ENCODE measurements at places on chromosomes 13 and 19.

GRCh38 chr13:31012655-31013024, 80.2 kb downstream of the TEX26 start:
- DNase-seq: no peak

DNA sequence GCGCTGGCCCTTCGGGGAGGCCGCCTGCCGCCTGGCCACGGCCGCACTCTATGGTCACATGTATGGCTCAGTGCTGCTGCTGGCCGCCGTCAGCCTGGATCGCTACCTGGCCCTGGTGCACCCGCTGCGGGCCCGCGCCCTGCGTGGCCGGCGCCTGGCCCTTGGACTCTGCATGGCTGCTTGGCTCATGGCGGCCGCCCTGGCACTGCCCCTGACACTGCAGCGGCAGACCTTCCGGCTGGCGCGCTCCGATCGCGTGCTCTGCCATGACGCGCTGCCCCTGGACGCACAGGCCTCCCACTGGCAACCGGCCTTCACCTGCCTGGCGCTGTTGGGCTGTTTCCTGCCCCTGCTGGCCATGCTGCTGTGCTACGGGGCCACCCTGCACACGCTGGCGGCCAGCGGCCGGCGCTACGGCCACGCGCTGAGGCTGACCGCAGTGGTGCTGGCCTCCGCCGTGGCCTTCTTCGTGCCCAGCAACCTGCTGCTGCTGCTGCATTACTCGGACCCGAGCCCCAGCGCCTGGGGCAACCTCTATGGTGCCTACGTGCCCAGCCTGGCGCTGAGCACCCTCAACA, 1.2 kb downstream of the F2RL3 start:
- no peak for DNase-seq

DNA sequence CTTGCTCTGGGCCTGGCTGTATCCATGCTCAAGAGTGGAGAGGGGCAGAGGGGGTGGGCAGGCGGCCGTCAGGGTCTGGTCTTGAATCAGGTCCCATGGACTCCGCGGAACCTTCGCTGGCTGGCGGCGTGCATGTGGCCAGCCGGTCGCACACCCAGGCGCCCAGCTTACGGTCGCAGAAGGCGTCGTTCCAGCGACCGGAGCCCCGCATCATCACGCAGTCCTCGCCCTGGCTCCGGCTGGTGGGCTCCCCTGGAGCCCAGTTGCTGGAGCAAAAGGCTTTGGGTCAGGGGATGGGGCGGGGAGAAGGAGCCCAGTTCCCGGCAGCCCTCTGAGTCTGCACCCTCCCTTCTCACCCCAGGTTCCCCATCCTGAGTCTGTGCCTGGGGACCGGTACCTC, 8.5 kb downstream of the TRAPPC5 start:
- DNase-seq: peak; percentile 11

GRCh38 chr13:79725841-79726240, 244.9 kb downstream of the NDFIP2 start:
- DNase-seq: no peak

Data from CD14-positive monocyte (primary cell).